Stimulated activated CD4-positive, alpha-beta T cell treated with anti-CD3 and anti-CD28 coated beads, Interleukin-1b, Interleukin-23, amount 100 ng/mL, for 48 hours (primary cell): ENCODE measurements at places on chromosomes 13 and 19.

GRCh38 chr19:40822161-40822560, 23.2 kb downstream of the EGLN2 start:
- DNase-seq = no peak

GRCh38 chr19:44585371-44586133, 27.8 kb upstream of the IGSF23 start:
- no peak for DNase-seq

- DNase-seq = no peak
These were observed 5.2 kb downstream of the PLEKHJ1 start for GRCh38 chr19:2230807-2231533.

DNA sequence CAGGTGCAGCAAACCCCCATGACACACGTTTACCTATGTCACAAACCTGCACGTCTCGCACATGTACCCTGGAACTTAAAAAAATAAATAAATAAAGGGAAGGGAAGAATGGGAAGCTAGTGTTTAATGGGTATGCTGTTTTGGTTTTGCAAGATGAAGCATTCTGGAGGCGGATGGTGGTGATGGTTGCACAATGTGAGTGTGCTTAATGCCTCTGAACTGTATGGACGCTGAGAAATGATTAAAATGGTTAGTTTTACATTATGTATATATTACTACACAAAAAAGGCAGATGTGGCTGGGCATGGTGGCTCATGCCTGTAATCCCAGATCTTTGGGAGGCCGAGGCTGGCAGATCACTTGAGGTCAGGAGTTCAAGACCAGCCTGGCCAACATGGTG, 17.8 kb downstream of the NFILZ start:
- DNase-seq = no peak

DNA sequence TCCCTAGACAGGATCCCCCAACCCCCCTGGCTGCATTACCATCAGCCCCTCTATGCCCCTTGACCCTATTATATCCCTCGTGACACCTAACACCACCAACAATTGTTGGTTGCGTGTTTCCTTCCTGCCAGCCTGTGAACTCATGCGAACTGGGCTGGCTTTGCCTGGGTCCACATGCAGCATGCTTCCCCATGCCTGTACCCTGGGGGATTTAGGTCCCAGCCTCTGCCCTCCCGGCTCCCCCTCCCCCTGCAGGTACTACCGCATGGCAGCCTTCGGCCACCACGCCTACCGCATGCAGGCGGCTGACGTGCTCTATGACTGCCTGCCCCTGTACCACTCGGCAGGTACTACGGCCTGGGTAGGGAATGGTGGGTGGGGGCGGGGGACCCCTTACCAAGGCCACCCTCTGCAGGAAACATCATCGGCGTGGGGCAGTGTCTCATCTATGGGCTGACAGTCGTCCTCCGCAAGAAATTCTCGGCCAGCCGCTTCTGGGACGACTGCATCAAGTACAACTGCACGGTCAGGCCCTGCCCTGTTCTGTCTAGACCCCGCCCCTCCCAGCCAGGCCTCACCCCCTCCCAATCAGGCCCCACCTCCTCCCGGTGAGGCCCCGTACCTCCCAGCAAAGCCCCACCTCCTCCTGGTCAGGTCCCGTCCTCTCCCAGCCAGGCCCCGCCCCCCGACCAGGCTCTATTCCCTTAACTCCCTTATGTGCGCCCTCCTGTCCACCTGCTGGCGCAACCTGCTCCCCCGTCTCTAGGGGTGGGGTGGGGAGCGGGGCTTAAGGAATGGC, 18.5 kb downstream of the SLC27A1 start:
- peak; percentile 89 for DNase-seq

GRCh38 chr19:14019100-14019499, 8.8 kb upstream of the RLN3 start:
- DNase-seq = no peak

DNA sequence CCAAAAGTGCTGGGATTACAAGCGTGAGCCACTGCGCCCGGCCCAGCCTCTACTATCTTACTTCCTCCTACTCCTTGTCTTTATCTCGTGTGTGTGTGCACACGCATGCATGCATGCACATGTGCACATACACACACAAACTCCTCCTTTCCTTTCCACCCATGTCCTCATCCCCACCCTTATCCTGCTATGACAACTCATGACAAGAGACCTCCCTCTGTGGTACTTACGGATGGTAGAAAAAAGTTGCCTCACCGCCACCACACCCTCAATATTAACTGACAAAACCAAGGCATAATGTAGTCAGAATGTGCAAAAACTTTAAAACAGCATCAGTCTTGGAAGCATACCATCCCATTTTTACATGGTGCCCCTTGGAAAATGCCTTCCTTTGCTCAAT, 15.9 kb upstream of the EEF1AKMT1 start:
- DNase-seq = no peak

DNA sequence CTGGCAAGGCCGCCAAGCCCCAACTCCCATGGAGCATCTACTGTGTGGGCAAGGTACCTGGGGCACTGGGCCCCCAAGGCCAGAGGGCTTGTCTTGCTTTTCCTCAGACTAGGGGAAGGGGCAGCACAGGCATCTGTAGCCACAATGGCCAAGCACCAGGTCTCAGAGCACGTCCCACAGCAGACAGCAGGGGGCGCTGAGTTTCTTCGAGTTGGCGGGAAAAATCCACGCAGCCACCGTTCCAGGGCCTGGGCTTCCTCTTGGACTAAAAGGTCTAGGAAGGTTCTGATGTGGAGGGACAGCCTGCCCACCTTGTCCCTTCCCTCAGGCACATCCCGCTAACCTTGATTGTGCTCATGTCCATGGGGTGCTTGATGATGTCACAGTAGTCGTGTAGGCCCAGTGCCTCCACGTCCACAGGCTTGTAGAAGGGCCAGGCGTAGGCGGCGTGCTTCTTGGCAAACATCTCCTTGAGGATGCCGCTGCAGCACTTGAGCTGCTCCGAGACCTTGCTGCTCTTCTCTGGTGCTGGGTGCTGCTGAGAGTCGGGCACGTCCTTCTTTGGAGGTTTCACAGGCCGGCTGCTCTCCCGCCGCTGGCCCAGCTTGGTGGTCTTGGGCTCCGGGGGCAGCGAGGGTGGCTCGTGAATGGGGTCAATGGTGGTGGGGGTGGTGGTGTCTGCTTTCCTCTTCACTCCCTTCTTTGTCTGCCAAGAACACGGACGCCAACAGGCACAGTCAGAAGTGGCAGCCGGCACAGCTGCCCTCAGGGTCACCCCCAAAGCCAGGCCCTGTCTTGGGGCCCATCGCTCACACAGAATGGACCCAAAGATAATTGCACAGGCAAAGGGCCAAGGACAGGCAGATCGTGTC, 32.0 kb upstream of the EPHX3 start:
- DNase-seq = peak; percentile 64
